Stimulated activated CD8-positive, alpha-beta memory T cell treated with anti-CD3 and anti-CD28 coated beads, Interleukin-4, amount 100 ng/mL, for 1 hour (primary cell): ENCODE measurements at places on chromosomes 2 and 18.

GRCh38 chr2:8267048-8267447, 414.8 kb upstream of the ID2 start:
- no peak for DNase-seq

- DNase-seq = peak; percentile 21
Measured at GRCh38 chr2:215435870-215436704, at the start of gene FN1. TSS of gene FN1 (minus strand) at chr2:215436068. CDS start at chr2:215435802, 266 bp downstream.

GRCh38 chr2:217790195-217790594, 212.6 kb downstream of the TNS1 start:
- DNase-seq = no peak

DNA sequence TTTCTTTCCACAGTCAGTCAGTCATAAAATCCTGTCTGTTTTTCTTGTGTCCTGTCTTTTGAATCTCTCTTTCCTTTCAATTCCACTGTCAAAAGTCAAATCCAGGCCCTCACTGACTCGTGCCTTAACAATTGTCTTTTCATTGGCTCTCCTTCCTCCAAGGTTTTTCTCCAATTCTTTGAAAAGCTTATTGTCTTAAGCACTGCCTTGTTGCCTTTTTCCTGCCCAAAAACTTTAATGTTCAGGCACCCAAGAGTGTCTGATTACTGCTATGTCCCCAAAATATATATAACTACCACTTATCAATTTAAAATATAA, 13.9 kb upstream of the SULT1C4 start:
- no peak for DNase-seq

- DNase-seq = no peak
Measured at GRCh38 chr18:25136416-25137196, 215.4 kb downstream of the ZNF521 start.

DNA sequence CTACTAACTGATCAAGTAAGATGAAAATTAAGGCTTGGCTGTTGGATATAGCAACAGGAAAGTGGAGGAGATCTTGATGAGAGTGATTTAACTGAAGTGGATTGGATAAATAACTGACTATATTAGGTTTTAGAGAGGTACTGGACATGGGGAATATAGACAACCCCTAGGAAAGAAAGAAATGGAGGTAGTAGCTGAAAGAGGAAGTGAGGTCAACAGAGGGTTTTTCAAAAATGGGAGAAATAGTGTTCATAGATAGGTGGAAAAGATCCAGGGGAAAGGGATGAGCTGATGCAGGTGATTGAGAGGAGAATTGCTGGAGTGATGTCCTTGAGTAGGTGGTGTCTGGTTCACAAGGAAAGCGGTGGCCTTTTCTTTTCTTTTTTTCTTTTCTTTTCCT, 69.9 kb upstream of the PSME4 start:
- DNase-seq = no peak

DNA sequence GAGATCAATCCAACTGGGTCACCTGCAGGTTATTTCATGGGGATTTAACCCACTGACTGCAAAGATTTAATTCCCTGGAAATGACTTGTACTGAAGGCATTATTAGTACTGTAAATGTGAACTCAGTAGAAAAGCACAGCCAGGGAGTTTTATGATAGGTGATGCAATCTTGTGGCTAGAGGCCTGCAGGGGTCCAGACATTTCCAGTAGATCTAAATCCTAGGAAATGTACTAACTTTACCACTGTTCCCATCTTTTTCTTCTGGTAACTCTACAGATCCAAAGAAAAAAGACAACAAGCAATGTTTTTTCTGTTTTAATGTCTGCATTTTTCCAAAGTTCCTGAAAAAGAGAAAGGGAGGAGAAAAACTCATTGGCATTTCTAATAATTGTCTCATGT, 500.1 kb downstream of the ARHGAP15 start:
- no peak for DNase-seq

GRCh38 chr2:200357845-200358244, 51.4 kb downstream of the SPATS2L start:
- no peak for DNase-seq

- DNase-seq = no peak
Measured at GRCh38 chr2:196248467-196249094, 77.2 kb upstream of the STK17B start.

DNA sequence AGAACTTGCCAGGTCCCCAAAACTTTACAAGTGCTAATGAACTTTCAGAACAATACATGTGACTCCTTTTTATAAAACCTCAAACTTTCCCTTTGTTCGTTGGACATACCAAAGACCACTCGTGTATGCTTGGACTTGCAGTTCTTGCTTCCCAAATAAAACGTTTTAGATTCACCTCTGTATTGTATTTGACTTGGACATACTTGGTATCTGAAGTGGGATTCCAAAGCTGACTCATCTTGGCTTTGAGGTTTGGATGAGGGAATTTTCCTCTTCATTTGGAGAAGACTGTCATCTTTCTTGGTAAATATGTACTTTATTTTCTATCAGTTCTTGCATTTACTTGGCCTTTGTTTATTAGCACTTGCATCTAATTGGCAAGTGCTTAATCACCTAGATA, 8.0 kb upstream of the CYB5A start:
- DNase-seq = no peak

GRCh38 chr2:69175790-69176715, 163.1 kb downstream of the ANTXR1 start:
- DNase-seq = no peak

- DNase-seq = no peak
Measured at GRCh38 chr18:76370686-76371085, 124.4 kb downstream of the ZNF516 start.

DNA sequence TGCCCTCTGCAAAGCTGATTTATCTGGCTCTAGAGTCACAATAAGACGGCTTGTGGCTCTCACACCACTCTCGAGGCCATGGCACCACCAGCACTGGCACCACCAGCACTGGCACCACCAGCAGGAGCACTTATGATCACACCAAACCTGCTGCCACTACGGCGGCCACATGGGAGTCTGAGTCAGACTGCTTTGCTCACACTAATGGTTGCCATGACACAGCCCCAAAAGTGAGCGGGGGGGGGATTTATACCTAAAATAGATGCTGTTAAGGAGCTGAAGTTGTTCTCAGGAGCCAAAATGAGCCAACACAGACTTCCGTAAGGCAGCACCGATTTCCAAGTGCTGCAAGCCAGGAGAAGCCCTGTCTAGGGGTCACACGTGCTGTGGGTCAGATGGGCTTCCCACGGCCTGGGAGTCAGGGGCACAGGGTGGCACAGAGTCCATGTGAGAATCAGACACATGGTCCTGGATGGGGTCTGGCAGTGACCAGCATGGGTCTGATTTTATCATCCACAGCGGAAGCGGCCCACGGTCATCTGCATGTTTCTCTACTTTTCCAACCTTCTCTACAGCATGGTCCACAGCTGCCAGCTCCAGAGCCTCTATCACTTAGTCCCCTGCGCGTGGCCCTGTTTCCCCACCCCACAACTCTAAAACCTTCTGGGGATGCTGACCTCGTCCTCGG, 16.7 kb downstream of the DNMT3A start:
- DNase-seq = no peak

DNA sequence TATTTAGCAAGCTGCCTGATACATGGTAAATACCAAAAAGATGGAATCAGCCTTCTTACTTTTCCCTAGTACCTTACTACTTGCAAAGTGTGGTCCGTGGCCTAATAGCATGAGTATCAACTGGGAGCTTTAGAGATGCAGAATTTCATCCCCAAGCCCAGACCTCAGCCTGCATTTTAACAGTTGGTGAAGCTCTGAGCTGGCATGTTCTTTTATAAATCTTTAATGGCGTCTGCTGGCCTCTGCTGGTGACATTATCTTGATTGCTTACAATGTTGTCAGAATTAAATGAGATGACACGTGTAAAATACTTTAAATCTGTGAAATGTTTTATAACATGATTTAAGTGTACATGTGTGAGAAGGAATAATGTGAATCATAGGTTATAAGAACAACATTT, 115.1 kb upstream of the NOSTRIN start:
- no peak for DNase-seq

DNA sequence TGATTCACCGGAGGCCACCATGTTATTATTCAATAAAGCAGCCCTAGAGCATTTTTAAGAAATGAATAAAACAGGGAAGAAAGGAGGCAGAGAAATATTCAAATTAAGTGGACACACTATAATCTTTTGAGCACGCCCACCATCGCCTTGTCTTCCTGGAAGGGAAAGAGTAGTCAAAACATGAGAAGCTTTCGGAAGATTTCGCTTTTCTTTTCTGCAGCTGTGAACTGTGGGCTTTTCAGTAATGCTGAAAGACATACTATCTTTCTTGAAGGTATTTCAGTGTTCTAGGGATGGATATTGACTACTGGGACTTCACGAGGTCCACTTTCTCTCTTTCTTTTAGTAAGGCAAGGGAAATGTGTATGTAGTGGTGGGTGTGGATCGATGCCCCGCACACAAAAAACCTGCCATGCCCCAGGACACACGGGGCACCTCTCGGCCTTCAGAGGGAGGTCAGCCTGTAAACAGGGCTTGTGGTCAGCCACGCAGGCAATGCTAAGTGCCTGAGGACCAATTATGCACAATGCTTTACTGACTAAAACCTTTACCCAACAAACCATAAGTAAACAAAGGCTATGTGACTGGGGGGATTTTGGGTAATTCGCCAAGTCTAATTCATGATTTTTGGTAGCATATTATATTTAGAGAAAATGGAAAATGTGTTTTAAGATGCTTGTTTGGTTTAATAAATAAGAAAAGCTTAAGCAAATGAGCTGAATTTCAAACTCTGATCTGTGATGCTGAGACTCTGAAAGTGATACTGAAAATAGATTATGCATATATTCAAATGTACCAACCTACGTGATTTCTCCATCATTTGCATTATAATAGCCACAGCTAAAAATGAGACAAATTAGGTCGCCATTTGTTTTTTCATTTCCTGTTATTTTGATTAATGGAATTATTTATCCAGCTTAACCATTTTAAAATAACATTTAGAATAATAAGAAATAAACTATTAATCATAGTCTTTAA, 130.5 kb downstream of the ZNF516 start:
- no peak for DNase-seq

- DNase-seq = no peak
Measured at GRCh38 chr2:239971115-239971514, 54.0 kb downstream of the NDUFA10 start.

- DNase-seq = no peak
Measured at GRCh38 chr2:179129574-179130238, 79.8 kb upstream of the CCDC141 start.

GRCh38 chr18:48134609-48135008, 204.2 kb upstream of the SMAD2 start:
- DNase-seq = no peak

DNA sequence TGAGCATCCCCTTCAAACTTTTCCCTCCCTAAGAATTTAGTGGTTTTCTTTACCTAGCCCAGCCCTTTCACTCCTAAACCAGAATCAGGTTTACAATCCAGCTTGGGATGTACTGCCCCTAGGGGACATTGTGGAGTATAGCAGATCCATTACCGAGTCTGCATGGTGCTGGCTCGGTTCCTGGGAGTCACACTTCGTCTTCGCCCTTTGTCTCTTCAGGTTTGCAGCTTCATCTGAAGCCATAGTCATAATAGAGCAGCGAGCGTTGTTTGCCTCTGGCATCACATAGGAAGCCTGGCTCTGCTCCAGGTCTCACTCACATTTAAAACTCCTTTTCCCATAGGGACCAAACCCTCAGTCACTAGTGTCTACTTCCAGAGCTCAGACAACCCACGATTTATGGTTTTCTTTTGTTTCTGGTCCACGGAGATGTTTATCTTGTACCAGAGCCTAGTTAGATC, 16.8 kb upstream of the LYPD6 start:
- DNase-seq = no peak

DNA sequence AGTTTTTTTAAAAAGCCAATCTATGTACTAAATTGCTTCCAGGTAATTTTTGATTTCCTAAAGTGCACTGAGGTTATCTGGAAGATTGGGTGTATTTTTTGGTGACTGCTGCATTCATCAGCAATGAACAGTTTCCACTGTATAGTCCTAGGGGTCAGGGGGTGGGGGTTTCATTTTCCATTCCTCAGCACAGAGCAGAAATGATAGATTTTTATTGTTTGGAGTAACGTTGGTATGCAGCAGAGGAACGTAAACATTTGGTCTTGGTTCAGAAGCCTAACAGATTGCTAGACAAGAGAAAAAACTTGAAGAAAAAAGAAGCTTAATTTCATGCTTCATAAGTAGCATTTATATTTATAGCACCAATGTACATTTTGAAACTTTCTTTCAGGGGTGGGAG, 54.9 kb downstream of the ZCCHC2 start:
- no peak for DNase-seq

GRCh38 chr18:77346208-77346810, 96.7 kb downstream of the GALR1 start:
- DNase-seq = no peak

GRCh38 chr18:75204732-75205513, 4.0 kb downstream of the PTGR3 start:
- DNase-seq = no peak

GRCh38 chr2:47946593-47946992, 40.3 kb upstream of the FBXO11 start:
- no peak for DNase-seq

DNA sequence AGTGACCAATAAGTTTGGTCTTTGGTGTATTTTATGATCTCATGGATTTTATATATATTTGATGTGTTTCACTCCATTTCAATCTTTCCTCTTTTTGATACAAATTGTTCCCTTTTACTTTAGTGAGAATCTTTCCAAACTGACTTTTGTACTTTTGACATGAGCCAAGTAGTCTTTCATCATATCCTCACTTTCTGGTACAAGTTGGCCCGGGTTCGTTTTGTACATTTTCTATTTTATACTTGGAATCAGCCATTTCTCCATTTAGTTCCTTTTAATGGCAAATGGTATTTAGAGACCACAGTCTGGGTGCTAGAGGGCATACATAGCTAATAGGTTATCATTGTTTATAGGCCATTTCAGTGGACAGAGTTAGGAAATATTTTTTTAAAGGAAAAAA, 147.9 kb upstream of the MYO3B start:
- no peak for DNase-seq

DNA sequence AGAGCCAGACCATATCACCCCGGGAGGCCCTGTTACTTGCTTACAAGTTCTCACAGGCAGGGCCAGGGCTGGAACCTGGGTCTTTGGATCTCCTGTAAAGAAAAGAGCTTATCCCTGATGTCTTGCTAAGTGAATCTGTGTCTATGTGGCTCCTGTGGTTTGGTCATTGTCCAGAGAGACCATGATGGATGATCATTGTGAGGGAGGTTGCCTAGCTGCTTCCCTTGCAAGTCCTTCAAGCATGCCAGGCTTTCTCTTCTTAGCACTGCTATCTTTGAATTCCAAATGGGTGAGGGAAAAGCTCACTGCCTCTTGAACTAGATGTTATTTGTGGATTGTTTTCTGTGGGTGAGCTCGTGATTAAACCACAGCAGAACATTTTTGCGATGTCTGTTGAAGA, 151.6 kb downstream of the FSHR start:
- no peak for DNase-seq

- DNase-seq = no peak
Measured at GRCh38 chr18:43130716-43131260, 15.3 kb upstream of the RIT2 start.
